ENCODE measurements at places on chromosomes 12 and 14.

- H3K27me3 ChIP-seq, result peaks cover 7% of the 10 kb centered on the region
- H3K36me3 ChIP-seq, result no peaks in the 10 kb centered on the region
- no peak for DNase-seq
- H3K27ac ChIP-seq, result no peak overlapping the region
These were observed 19.7 kb downstream of the CORO1C start for GRCh38 chr12:108711489-108712164.

GRCh38 chr12:132907216-132907615, 19.8 kb upstream of the CHFR start:
- H3K4me3 ChIP-seq, result no peak overlapping the region
- DNase-seq, result no peak
- H3K36me3 ChIP-seq, result peaks cover 24% of the 10 kb centered on the region
- peaks cover 19% of the 10 kb centered on the region for H3K4me1 ChIP-seq
- no peak overlapping the region for H3K27ac ChIP-seq

- no peaks in the 10 kb centered on the region for H3K4me1 ChIP-seq
- no peaks in the 10 kb centered on the region for H3K27me3 ChIP-seq
- H3K36me3 ChIP-seq, result no peaks in the 10 kb centered on the region
- DNase-seq, result no peak
- H3K27ac ChIP-seq, result no peak overlapping the region
- H3K4me3 ChIP-seq, result no peak overlapping the region
These were observed 173.6 kb downstream of the SEC23A start for GRCh38 chr14:38929416-38929815.

DNA sequence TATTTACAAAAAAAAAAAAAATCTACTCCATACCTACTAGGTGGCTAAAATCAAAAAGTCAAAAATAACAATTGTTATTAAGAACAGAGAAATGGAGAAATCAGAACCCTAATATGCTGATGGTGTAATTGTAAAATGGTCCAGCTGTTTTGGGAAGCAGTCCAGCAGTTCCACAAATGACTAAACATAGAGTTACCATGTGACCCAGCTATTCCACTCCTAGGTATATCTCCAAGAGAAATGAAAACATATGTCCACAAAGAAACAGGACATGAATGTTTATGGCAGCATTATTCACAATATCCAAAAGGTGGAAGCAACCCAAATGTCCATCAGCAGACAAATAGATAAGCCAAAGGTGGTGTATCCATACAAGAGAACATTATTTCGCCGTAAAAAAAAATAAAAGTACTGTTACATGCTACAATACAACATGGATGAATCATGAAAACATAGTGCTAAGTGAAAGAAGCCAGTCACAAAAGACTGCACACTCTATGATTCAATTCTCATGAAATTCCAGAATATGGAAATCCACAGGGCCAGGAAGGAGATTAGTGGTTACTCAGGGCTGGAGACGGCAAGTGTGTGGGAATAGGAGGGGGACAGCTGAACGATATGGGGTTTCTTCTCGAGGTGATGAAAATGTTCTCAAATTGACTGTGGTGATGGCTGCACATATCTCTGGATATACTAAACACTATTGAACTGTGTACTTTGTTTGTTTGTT, 9.1 kb upstream of the DPF3 start:
- no peak overlapping the region for H3K27ac ChIP-seq
- H3K4me1 ChIP-seq, result peaks cover 24% of the 10 kb centered on the region
- no peaks in the 10 kb centered on the region for H3K36me3 ChIP-seq
- DNase-seq, result no peak

DNA sequence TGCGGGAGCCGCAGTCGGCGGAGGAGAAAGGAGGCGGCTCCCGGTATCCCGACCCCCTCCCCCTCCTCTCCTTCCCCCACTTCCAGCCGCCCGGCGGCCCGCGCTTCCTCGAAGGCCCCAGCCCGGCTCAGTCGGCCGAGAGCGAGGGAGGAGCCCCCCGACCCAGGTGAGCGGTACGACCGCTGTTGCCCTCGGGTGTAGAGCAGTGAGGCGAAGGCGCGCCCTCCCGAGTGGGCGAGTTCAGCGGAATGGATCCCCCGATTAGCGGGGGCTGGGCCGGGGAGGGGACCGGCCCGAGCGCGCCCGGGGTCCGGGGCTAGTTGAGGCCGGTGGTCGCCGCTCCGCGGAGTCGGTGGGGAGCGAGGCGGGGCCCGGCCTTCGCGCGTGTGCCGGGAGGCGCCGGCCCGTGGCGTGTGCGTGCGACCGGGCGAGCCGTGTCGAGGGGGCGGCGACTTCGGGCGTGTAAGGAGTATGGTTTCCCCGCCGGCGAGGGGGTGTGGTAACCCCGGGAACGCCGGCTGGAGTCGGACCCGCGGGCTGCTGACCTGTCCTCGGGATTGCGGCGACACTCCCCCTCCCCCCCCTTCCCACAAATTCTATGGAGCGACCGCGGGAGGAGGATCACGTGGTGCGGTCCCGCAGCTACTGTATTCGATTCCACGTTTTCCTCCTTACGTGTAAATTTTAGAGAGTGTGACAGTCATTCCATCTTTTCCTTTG, 501 bp downstream of the RIMKLB start:
- peaks cover 14% of the 10 kb centered on the region for H3K4me1 ChIP-seq
- DNase-seq, result peak; percentile 25
- peaks cover 39% of the 10 kb centered on the region for H3K27me3 ChIP-seq
- H3K27ac ChIP-seq, result no peak overlapping the region

GRCh38 chr12:32367381-32367780, 32.0 kb upstream of the FGD4 start:
- H3K27ac ChIP-seq, result no peak overlapping the region
- DNase-seq, result no peak
- no peak overlapping the region for H3K4me3 ChIP-seq
- no peaks in the 10 kb centered on the region for H3K4me1 ChIP-seq
- H3K36me3 ChIP-seq, result no peaks in the 10 kb centered on the region

GRCh38 chr14:90455100-90455571, 58.3 kb downstream of the CALM1 start:
- H3K4me3 ChIP-seq, result no peak overlapping the region
- H3K27ac ChIP-seq, result no peak overlapping the region
- H3K27me3 ChIP-seq, result peaks cover 3% of the 10 kb centered on the region
- peaks cover 11% of the 10 kb centered on the region for H3K4me1 ChIP-seq
- H3K36me3 ChIP-seq, result no peaks in the 10 kb centered on the region

- peaks cover 2% of the 10 kb centered on the region for H3K36me3 ChIP-seq
- no peak overlapping the region for H3K27ac ChIP-seq
- H3K4me1 ChIP-seq, result peaks cover 41% of the 10 kb centered on the region
- H3K27me3 ChIP-seq, result no peaks in the 10 kb centered on the region
These were observed 5.8 kb upstream of the TNFRSF1A start for GRCh38 chr12:6347367-6348338.

- no peaks in the 10 kb centered on the region for H3K27me3 ChIP-seq
- no peak overlapping the region for H3K4me3 ChIP-seq
- H3K27ac ChIP-seq, result no peak overlapping the region
- H3K4me1 ChIP-seq, result no peaks in the 10 kb centered on the region
These were observed 140.0 kb upstream of the PRICKLE1 start for GRCh38 chr12:42729535-42729900.

GRCh38 chr14:71362920-71363584, 455.8 kb downstream of the PCNX1 start:
- peaks cover 44% of the 10 kb centered on the region for H3K4me1 ChIP-seq
- H3K27ac ChIP-seq, result no peak overlapping the region
- DNase-seq, result no peak
- H3K4me3 ChIP-seq, result no peak overlapping the region
- H3K36me3 ChIP-seq, result peaks cover 31% of the 10 kb centered on the region
- H3K27me3 ChIP-seq, result no peaks in the 10 kb centered on the region

- no peaks in the 10 kb centered on the region for H3K36me3 ChIP-seq
- H3K27ac ChIP-seq, result no peak overlapping the region
- H3K4me3 ChIP-seq, result no peak overlapping the region
These were observed 320.8 kb upstream of the FAR2 start for GRCh38 chr12:28828318-28828717.

DNA sequence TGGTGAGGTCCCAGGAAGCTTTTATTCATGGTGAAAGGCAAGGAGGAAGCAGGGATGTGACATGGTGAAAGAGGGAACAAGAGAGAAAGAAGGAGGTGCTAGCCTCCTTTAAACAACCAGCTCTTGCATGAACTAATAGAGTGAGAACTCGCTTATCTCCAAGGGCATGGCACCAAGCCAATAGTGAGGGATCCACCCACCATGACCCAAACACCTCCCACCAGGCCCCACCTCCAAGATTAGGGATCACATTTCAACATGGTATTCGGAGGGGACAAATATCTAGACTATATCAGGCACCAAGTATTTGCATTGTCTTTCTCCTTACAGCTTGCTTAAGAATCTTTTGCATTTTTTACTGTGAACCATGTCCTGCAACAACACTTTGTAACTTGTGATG, 91.9 kb upstream of the DHRS4 start:
- no peak overlapping the region for H3K27ac ChIP-seq
- no peaks in the 10 kb centered on the region for H3K4me1 ChIP-seq
- peaks cover 9% of the 10 kb centered on the region for H3K27me3 ChIP-seq
- no peak overlapping the region for H3K4me3 ChIP-seq
- H3K36me3 ChIP-seq, result no peaks in the 10 kb centered on the region
- no peak for DNase-seq

GRCh38 chr14:21652209-21652808, 1.3 kb upstream of the OR4E2 start:
- no peak overlapping the region for H3K27ac ChIP-seq
- no peak overlapping the region for H3K4me3 ChIP-seq
- H3K27me3 ChIP-seq, result peaks cover 18% of the 10 kb centered on the region
- no peaks in the 10 kb centered on the region for H3K36me3 ChIP-seq

GRCh38 chr14:99348816-99349614, 77.0 kb upstream of the BCL11B start:
- no peak overlapping the region for H3K4me3 ChIP-seq
- no peak for DNase-seq
- H3K36me3 ChIP-seq, result no peaks in the 10 kb centered on the region
- H3K27ac ChIP-seq, result no peak overlapping the region
- no peaks in the 10 kb centered on the region for H3K4me1 ChIP-seq

GRCh38 chr12:39442831-39443080, 164 bp downstream of the KIF21A start:
- peaks cover 24% of the 10 kb centered on the region for H3K4me1 ChIP-seq
- no peaks in the 10 kb centered on the region for H3K27me3 ChIP-seq
- H3K36me3 ChIP-seq, result no peaks in the 10 kb centered on the region
- DNase-seq, result no peak

DNA sequence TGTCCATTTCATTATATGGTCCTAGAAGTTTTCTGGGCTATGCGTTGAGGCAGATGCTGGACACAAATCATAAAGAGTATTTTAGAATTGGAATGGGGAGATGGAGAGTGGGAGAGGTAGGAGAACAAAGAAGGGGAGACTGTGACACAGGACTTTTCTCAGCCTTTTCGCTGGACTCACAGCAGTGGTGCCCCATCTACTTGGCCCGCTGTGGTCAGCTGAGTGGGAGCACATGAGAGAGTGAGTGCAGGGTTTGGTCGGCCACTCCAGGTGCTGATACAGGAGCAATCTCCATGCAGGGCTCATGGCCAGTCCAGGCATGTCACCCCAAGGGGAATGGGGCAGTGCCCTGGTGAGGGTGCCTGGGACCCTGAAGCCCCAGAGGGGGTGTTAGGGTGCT, 109.0 kb downstream of the MYRFL start:
- no peak overlapping the region for H3K27ac ChIP-seq
- H3K4me1 ChIP-seq, result no peaks in the 10 kb centered on the region
- no peaks in the 10 kb centered on the region for H3K36me3 ChIP-seq
- no peak overlapping the region for H3K4me3 ChIP-seq

DNA sequence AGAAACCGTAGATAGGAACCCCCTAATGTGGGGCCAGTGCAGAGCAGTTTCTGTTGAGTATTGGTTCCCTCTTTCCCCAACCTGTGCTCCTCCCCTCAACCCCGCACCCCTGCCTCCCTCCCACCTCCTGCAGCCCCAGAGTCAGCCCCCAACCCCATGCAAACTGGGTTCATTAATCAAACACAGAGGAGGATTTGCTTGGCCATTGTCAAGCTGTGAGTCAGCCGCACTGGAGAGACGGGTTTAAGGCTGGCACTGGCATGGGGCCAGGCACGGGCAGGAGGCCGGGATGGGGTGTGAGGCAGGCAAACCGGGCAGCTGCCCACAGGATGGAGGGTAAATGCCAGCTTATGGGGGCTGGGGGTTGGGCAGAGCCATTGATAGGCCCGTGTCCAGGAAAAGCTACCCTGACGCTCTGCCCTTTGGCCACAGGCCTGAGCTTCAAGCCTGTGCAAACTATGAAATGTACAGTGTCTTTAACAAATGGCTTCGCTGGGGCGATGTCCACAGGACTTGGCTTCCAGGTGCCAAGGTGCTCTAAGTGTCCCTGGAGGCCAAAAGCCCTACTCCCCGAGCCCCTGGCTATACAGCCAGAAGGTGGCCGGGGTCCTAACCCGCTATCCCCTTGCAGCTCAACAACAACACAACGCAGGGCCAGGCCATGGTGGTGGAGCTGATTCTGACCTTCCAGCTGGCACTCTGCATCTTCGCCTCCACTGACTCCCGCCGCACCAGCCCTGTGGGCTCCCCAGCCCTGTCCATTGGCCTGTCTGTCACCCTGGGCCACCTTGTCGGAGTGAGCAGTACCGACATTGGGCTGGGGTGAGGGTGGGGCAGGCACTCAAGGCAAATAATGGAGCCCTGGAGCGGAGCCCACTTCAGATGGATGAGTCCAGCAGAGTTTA, 1.4 kb downstream of the AQP5 start:
- no peak overlapping the region for H3K27ac ChIP-seq
- H3K4me3 ChIP-seq, result no peak overlapping the region
- H3K4me1 ChIP-seq, result peaks cover 10% of the 10 kb centered on the region
- DNase-seq, result no peak
- peaks cover 75% of the 10 kb centered on the region for H3K27me3 ChIP-seq
- peaks cover 4% of the 10 kb centered on the region for H3K36me3 ChIP-seq

GRCh38 chr12:61011767-61012423, 1248.3 kb upstream of the USP15 start:
- no peaks in the 10 kb centered on the region for H3K36me3 ChIP-seq
- no peak for DNase-seq
- H3K4me3 ChIP-seq, result no peak overlapping the region
- no peak overlapping the region for H3K27ac ChIP-seq
- no peaks in the 10 kb centered on the region for H3K27me3 ChIP-seq

DNA sequence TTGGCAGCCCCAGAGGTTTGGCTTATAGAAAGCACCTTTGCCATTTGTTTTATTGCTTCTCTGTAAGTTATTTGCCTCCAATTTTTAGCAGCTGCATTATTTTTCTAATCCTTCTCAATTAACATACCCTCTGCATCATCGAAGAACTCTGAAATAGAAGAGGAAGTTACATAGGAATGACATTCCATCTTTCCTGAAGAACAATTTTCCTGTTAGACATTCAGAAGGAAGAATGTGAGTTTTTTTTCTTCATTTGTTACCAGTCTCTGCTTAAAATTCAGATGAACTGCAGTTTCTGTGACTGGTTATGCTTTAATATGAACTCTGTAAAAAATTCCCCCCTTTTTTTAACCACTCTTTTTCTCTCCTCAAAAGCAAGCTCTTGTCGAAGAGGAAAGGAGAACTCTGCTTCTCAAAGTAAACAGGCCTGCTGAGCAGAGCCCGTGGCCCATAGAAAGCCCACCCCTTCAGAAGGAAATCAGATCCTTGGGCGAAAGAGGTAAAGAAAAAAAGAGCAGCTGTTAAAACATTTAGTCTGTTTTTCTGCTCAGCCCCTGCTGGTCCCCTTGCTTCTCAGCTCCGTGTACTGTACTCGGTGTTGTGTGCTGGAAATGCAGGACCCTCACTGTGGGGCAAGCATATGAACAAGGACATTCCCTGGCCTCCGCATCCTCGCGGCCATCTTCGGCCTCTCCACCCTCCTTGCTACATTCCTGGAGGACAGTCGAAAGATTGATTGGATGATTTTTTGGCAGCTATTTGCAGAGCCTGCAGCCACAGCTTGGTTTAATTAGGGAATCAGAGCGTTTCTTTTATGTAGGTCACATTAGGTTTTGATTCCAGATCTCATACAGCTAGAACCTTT, 164.4 kb upstream of the LRIG3 start:
- no peak for DNase-seq
- H3K27me3 ChIP-seq, result peaks cover 2% of the 10 kb centered on the region
- no peak overlapping the region for H3K4me3 ChIP-seq
- no peaks in the 10 kb centered on the region for H3K36me3 ChIP-seq
- no peak overlapping the region for H3K27ac ChIP-seq

All from activated CD4-positive, alpha-beta memory T cell treated with anti-CD3 and anti-CD28 coated beads, Interleukin-2, amount 10 ng/mL, durations not matched to agents 7 days and 5 days (primary cell).